ENCODE measurements at places on chromosomes 6 and 20.

- DNase-seq: no peak
These were observed 2.8 kb downstream of the BCL2L1 start for GRCh38 chr20:31719644-31720485.

GRCh38 chr20:34055290-34055689 is 56.8 kb downstream of the EIF2S2 start:
- no peak for DNase-seq

- no peak for DNase-seq
These were observed 77.9 kb downstream of the MYB start for GRCh38 chr6:135258970-135259369.

DNA sequence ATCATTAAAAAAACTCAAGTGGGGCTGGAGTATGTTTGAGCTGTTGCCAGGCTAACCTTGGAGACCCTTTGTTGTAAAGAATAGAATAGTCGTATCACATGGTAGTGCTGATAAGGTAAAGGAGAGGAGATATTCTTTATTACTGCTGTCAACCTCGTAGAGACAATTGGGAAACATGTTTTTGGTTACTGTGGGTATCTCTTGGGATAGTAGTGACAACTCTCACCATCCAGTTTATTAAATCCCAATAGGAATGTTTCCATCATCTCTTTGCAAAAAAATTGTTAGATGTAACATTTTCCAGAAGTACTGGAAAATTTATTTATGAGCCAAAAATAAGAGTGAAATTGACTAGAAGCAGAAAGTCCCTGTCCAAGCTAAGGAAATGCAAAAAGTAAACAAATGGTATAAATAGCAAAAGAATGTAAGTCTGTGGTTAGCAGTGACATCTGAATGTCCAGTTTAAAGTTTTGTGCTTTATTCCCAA is 829.3 kb upstream of the CITED2 start:
- no peak for DNase-seq

DNA sequence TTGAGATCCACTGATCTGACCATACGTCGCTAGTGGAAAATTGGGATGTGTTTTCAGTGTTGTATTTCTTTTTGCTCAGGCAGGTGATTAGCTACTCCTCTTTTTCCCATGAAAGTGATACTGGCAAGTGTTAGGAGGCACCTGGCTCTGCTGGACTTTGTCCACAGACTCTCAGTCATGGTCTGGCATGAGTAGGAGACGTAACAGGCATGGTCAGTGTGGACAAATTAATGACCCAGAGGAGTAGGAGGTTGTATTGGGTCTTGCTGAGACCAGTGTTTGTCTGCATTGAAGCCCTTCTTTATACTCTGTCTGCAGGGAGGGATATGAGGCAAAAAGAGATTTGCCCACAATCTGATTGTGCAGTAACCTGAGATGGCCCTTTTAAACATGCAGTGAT is 178.7 kb downstream of the DTNBP1 start:
- DNase-seq: no peak

GRCh38 chr6:105601541-105602236 is 198.8 kb upstream of the PREP start:
- DNase-seq: no peak

GRCh38 chr20:18255526-18255925 is 32.8 kb upstream of the ZNF133 start:
- no peak for DNase-seq

- no peak for DNase-seq
These were observed 107.8 kb downstream of the MAP3K5 start for GRCh38 chr6:136684466-136684865.

- DNase-seq: no peak
These were observed 42.0 kb downstream of the EDN1 start for GRCh38 chr6:12331951-12332749.

- no peak for DNase-seq
These were observed 32.9 kb downstream of the PKIG start for GRCh38 chr20:44615169-44615791.

DNA sequence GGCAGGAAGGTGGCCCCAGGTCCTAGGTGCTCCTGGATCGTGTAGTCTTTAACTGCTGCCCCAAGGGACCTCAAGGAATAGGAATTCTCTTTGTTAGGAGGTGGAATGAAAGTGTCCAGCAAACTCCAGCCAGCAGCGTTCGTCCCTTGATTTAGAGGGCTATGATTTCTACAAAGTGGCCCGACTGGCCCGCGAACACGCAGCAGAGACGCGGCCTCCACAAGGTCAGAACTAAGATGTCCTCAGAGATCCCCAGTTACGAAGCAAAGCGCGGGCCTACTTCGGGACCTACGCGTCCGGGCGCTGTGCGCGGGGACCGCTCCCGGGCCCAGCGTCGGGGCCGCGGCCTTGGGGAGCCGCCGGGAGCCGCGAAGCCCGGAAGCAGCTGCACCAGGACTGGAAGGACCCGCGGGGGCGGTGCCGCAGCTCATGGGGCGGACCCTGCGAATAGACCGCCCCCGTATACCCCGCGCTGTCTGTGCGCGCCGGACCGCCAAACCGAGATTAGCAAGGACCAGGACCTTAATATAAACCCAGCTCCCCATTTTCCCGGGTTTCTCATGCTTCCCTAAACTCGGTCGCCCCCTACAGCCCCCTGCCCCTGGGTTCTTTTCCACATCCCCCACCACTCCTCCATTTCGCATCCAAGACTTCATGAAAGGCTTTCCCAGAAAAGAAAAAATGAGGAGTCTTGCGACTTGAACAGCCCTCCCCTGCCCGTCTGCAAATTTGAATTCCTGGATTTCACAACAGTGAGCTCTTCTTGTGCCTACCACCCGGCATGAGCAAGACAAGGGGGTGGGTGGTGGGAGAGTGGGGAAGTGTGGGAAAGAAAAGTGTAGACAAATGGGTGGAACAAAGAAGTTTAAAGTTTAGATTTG is at the start of gene C6orf47:
Gene C6orf47 (minus strand): TSS at position 398 of the 881 bp plus-strand sequence. CDS start 831 bp downstream, outside the sequence.
- peak; percentile 65 for DNase-seq

DNA sequence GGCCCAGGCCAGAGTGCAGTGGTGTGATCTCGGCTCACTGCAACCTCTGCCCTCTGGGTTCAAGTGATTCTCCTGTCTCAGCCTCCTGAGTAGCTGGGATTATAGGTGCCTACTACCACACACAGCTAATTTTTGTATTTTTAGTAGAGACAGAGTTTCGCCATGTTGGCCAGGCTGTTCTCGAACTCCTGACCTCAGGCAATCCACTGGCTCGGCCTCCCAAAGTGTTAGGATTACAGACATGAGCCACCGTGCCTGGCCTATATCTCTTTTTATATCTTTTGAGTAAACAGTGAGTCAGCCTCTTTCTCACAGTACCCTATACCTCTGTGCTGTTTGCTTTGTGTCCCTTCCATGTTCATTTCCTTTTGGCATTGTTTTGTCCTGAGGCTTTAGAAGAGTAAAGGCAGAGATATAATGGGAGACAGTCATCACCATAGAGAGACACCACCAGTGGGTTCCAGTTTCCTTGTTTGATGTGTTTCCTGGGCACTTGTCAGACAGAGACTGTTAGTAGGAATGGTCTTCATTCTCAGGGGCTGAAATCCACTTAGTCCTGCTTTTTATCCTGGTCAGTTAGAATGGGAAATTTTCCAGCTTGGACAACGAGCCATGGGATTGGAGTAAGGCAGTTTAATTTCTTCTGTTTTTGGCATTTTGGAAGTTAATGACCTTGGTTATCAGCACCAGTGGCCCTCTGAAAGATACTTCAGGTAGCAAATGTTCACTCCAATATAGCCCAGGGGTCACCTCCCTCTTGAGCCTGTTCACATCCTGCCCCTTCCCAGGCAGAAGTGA is 32.2 kb upstream of the ASXL1 start:
- no peak for DNase-seq

GRCh38 chr6:29011276-29011734 is 6.2 kb upstream of the ZNF311 start:
- peak; percentile 59 for DNase-seq

DNA sequence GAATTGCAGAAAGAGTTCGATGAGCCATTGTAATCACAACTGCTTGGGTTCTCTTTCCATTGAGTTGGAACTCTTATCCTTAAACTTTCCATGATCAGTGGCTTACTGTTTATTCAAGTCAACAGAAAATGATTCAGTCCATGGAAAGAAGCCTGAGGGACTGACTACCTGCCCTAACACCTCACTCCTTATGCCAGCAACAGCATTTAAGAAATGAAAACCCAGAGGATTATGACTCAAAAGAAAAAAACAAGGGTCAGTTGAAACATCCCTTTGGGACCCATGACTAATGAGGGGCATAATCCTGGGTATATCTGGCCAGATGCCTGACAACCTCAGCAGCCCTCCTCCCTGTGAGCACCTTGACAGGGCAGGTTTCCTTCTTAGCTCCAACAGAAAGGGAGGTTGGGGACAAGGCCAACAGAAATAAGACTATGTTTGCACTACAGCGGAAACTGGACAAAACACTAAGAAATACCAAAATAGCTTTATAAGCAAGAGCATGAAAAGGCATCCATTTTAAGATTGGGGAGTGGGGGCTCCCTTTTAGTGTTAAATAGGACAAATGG is 106.7 kb downstream of the MAP3K5 start:
- no peak for DNase-seq

DNA sequence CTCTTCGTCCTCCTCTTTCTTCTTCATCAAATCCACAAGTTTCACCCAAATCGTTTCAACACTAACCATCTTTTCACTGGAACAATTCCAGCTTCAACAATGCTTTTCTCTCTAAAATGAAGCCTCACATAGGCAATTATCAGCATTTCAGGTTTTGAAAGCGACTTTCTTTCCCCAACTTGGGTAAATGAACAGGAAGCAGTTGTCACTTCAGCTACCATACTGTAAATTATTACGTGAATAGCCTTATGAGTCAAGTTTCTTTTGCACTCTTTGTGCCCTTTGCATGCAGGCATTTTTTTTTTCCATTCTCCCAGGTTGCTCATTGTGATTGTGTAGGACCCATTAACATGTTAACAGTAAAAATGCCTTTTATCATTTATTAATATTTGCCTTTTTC is 121.7 kb upstream of the BTBD3 start:
- no peak for DNase-seq

DNA sequence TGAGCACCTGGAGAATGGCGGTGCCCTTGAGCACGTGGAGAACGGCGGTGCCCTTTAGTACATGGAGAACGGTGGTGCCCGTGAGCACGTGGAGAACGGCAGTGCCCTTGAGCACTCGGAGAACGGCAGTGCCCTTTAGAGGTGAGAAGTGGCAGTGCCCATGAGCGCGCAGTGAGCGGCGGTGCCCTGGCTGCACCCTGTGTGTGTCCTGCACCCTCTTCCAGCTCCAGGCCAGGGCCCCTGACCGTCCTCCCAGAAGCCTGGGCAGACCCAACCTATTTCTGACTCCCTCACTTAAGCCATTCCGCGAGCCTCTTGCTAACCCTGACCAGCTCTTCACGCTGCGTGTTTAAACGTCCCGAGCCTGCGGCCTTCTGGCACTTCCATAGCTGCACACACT is 151.3 kb downstream of the DLL1 start:
- DNase-seq: no peak

GRCh38 chr6:140062043-140063020 is 687.9 kb upstream of the CITED2 start:
- peak; percentile 25 for DNase-seq

GRCh38 chr6:45697605-45698004 is 318.1 kb downstream of the CLIC5 start:
- DNase-seq: no peak

DNA sequence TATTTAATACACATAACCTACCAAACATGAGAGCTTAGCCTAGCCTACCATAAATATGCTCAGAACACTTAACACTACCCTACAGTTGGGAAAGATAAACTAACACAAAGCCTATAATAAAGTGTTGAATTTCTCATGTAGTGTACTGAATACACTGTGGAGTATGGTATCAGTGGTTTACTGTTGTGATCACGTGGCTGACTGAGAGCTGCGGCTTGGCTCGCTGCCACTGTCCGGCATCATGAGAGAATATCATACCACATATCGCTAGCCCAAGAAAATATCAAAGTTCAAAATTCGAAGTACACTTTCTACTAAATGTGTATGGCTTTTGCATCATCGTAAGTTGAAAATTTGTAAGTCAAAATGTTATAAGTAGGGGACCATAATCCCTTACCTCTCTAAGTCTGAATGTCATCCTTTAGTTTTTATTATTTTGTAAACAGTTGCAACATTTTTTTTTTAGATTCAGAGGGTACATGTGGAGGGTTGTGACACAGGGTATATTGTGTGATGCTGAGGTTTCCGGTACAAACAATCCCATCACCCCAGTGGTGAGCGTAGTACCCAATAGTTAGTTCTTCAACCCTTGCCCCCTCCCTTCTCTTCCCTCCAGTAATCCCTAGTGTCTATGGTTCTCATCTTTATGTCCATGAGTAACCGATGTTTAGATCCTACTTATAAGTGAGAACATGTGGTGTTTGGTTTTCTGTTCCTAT is 14.6 kb upstream of the TAAR1 start:
- DNase-seq: no peak

DNA sequence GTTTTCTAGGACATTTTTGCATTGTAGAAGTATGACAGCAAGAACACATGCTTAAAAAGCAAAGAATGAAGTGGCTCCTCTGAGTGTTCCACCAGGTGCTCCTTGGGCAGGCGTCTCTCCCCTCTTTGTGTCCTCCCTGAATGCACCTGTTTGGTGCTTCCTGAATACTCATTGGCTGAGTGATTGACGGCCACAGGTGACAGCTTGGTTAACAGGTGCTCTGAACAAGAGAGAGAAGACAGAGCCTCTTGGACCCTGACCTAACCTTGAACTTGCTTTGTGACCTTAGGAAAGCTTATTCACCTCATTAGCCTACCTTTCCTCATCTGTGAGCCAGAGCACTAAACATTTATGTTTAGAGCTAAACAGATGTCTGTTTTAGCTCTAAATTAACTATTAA is 93.7 kb downstream of the TULP4 start:
- no peak for DNase-seq
